ENCODE measurements at places on chromosomes 6 and 20.

GRCh38 chr6:128487055-128487454 is 33.3 kb downstream of the PTPRK start:
- no peak for DNase-seq

- no peak for DNase-seq
Measured at GRCh38 chr6:53982366-53983050, 128.7 kb upstream of the MLIP start.

- DNase-seq: no peak
Measured at GRCh38 chr20:60913298-60913697, 338.8 kb upstream of the CDH4 start.

GRCh38 chr6:155248008-155249001 is 15.5 kb upstream of the CLDN20 start:
- no peak for DNase-seq

- DNase-seq: no peak
Measured at GRCh38 chr20:11252447-11252846, 578.6 kb upstream of the JAG1 start.

DNA sequence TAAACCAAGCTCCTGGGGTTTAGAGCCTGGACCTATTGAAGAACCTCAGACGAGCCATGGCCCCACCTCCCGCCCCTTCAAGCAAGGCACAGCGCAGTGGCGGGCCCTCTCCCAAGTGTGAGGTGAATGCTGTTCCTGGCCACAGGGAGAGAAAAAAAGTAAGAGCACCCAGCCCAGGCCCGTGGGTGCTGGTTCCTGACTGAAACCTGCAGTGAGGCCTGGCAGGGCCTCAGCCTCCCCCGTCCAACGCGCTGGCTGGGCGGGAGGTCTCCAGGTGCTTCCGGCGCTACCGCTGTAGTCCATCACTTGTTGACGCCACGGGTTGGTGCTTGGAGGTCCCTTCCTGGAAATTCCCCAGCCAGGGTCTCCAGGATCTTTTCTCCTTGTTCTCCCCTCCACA is 5.5 kb upstream of the FAM83C start:
- no peak for DNase-seq

DNA sequence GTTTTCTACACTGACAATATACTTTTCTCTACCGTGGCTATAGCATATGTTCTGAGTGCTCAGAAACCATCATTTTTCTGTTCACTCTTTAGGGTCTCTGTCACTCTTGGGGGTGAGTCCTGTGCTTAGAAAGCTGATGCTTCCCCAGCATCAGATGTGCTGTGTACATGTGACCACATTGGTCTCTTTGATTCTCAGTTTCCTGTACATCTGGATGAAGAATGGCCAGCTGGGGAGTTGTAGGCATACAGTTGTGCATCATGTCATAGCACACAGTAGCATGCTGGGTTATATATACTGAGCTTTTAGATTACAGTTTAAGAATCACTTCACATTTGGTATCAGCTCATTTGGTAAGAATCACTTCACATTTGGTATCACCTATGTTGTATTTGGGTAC is 238.6 kb upstream of the PREP start:
- DNase-seq: no peak

Measured in NCI-H187 (cell line).